ENCODE measurements at places on chromosomes 7 and 10. TPM values are rescaled to one million over a fixed set of nuclear protein-coding genes. Genes with fewer than 3 reads are reported as not detected.

- H3K36me3 ChIP-seq: no peaks in the 10 kb centered on the region
- H3K27ac ChIP-seq: no peak overlapping the region
- DNase-seq: no peak
- H3K4me1 ChIP-seq: no peaks in the 10 kb centered on the region
Observed at GRCh38 chr10:9060314-9060713, 1005.8 kb downstream of the GATA3 start.

PGAM2 gene
- total RNA-seq: 2.5 TPM

- no peaks in the 10 kb centered on the region for H3K36me3 ChIP-seq
- no peak overlapping the region for H3K4me3 ChIP-seq
- peak; percentile 86 for DNase-seq
- H3K4me1 ChIP-seq: no peaks in the 10 kb centered on the region
Observed at GRCh38 chr7:5248201-5248885, 34.4 kb upstream of the SLC29A4 start.

DNA sequence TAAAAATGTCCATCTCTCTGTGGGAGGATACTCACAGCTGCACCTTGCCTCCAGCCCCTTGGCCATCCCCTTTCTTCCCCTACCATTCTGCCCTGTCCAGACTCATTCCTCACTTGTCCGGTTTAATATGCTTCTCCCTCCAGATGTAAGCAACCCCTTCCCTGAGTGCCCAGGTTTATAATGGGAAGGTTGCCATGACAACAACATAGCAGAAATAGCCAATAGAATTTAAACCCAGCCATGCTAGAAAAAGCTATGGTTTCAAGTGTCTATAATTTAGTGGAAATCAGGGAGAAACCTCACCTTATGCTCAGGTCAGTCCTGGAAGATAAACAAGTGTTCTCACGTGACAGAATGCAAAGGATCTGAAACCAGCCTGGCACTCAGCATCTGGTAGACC lies 196.0 kb upstream of the FZD8 start:
- no peaks in the 10 kb centered on the region for H3K36me3 ChIP-seq
- DNase-seq: no peak
- no peaks in the 10 kb centered on the region for H3K4me1 ChIP-seq
- no peak overlapping the region for H3K4me3 ChIP-seq
- no peak overlapping the region for H3K27ac ChIP-seq

WNT8B gene
- total RNA-seq: not detected

GRCh38 chr10:78577712-78578111 lies 491.1 kb upstream of the ZMIZ1 start:
- no peak for DNase-seq
- no peak overlapping the region for H3K27ac ChIP-seq
- H3K36me3 ChIP-seq: no peaks in the 10 kb centered on the region
- H3K4me3 ChIP-seq: no peak overlapping the region
- H3K27me3 ChIP-seq: no peaks in the 10 kb centered on the region

PTPN12 gene
- total RNA-seq: 57.9 TPM

- no peak overlapping the region for H3K4me3 ChIP-seq
- no peaks in the 10 kb centered on the region for H3K36me3 ChIP-seq
- no peak for DNase-seq
- H3K27me3 ChIP-seq: no peaks in the 10 kb centered on the region
Observed at GRCh38 chr7:74236284-74236683, 17.9 kb downstream of the RFC2 start.

DNA sequence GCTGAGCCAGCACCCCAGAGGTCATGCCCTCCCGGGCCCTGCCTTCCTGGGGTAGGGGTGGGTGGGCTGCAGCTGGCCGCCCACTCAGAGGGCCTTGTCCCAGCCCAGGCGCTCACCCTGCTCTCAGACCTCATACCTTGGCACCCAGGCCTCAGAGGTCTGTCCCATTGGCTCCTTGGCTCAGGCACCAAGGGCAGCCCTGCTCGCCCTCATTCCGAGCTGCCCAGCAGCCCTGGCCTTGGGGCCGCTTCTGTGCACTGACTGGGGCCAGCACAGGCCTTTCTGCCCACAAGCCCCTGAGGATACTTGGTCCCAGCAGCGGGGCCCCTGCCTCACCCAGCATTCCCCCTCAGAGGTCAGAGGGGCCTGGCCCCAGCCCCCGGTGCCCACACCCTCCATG lies 34.3 kb downstream of the YKT6 start:
- H3K27me3 ChIP-seq: no peaks in the 10 kb centered on the region
- DNase-seq: no peak
- no peak overlapping the region for H3K4me3 ChIP-seq
- H3K36me3 ChIP-seq: no peaks in the 10 kb centered on the region
- H3K4me1 ChIP-seq: no peaks in the 10 kb centered on the region

- H3K27me3 ChIP-seq: no peaks in the 10 kb centered on the region
- H3K4me3 ChIP-seq: no peak overlapping the region
- peaks cover 3% of the 10 kb centered on the region for H3K4me1 ChIP-seq
- H3K36me3 ChIP-seq: no peaks in the 10 kb centered on the region
- no peak for DNase-seq
Observed at GRCh38 chr7:107118109-107118900, 50.5 kb upstream of the HBP1 start.

COMTD1 gene
- 18.0 TPM for total RNA-seq
